ENCODE measurements at places on chromosomes 2 and 18.

DNA sequence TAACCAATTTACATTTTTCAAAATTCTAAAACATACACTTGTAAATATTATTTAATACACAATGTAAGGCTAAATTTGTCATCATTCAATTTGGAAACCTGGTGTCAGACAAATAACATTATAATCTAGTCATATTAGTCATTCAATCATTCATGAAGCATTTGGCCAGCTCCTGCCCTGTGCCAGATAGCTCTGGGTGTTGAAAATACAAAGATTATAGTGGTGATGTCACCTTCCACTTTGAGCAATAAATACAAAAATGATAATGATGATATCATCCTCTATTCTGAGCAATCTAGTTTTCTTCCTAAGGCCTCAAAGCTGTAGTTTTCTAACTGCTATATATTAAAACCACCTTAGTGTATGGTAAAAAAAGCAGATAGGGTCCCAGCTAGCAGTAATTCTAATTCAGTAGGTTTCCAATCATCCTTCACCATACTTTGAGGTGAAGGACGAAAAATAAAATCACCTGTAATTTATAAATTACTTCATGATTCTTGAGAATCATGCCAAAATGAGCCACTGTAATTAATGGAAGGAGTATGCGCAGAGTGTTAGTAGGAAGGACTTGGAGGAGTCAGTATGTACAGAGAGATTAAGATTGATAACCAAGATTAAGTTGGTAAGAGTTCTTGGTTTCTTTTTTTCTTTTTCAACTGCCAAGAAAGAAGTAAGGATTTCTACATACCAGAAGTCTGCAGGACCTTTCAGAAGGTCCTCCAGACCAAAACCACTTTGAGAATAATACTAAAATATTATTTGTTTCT, 23.2 kb downstream of the MEMO1 start:
- no peak for DNase-seq

DNA sequence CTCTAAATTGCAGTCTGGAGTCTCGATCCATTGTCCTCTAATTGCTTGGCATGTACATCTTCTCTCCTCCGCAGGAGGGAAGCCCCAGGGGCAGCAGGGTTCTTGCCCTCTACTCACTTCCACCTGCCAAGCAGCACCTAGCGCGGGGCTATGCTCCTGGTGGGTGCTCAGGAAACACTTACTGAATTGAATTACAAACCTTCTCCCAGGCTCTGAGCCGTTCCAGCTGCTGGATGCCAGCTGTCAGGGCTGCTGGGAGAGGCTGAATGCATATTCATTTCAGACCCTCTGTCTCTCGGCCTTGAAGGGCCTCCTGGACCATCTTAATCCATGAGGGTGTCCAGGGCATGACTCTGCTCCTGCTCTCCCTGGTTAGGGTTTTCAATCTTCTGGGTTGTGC, 94.0 kb downstream of the CELF4 start:
- DNase-seq = no peak

DNA sequence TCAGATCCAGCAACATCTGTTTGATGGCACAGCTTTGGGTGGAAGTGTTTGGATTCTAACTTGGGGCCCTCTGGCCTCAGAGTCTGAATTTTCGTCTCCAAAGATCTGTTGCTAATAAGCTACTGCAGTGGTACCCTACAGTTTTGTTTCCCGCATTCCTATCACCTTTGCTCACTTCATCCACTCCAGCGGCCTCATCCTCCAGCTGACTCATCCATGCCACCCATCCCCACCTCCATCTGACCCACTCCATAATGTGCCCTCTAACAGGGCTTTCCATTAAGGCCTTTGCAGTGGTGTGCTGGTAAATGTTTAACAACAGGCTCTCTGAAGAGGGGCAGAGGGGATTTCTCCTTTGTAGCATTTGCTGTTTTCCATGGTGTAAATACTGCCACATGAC, 225.5 kb downstream of the TGIF1 start:
- DNase-seq = no peak

DNA sequence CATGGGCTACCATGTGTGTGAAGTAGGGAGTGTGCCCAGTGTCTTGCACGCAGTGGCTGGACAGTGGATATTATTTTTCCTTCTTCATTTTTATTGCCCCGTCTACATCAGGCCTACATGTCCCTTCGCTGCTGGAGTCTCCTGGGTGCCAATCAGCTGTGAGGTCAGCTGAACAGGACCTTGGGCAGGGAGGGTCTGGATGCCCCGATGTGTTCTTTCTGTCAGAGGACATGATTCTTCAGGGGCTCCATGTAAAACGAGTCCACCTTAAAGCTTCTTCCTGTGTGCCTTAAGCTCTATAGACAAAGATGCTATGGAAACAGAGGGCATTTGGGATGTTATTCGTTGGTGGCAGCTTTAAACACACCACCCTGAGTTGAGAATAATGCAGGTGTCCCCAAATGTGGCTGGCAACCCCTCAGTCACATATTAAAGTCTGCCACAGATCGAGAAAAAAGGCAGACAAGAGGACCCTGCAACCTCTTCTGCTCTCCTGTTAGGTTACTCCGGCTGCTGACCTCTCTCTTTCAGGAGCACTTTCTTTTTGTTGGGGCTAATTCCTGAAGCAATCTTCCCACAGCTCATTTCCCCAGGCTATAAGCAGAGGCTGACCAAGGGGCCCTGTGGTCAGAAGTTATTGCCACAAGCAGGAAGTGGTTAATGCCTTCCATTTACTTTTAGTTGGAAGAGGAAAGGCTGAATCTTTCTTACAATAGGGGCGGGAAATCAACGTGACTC, 20.0 kb downstream of the GREB1 start:
- no peak for DNase-seq

DNA sequence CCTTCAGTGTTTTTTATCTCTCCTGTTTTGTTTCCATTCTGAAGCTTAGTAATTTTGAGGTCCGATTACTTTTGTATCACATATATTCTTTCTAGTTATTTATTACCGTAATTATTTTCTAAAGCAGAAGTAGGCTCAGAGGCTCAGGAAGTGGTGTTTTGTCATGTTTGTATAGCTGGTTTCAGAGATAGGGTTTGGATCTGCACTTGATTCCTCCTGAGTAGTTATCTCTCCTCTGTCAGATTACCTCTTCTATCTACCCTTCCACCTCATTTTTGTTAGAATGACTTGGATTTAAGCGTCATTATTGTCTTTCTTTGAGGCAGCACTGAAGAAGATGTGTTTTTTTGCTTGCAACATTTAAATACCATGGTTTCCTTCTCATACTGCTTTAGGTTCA, 95.4 kb downstream of the MTA3 start:
- DNase-seq = no peak

- no peak for DNase-seq
These were observed 178.4 kb upstream of the EPAS1 start for GRCh38 chr2:46118656-46119371.

- no peak for DNase-seq
These were observed 3.2 kb downstream of the RAB3GAP1 start for GRCh38 chr2:135055182-135055786.

DNA sequence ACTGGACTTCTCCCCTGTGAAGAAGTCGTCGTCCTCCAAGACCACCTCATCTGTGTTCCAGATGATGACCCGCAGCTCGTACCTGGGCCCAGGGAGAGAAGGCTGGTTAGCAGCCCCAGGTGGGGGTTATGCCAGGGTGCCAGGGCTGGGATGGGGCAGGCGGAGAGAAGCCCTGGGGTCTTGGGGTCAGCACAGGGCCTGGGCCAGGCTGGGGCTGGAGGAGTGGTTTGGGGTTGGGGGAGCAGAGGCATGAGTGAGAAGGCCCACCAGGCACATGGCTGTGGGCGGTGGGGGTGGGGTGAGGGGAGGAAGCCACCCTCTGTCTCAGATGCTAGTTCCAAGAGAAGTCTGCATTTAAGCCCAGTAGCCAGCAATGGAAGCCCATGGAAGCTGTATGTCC, 15.8 kb downstream of the OTOF start:
- DNase-seq = no peak

DNA sequence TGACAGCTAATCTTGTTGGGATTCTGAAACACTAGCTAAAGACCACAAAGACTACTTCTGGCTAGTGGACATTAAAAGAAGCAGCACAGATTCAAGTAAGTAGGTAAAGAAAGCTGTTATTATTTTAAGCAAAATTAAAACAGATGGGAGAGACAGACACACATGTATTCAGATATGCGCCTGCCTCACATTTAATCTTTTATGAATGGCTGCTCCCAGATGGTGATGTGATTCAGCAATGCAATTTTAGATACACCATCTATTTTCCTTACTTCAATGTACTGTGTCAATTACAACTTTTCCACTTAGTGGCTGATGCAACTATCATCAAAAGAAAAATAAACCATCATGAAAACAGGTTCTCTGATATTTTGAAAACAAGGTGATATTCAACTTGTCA, 133.0 kb upstream of the PGAP1 start:
- DNase-seq = no peak

GRCh38 chr2:176755537-176756135, 457.0 kb upstream of the HNRNPA3 start:
- no peak for DNase-seq
